ENCODE measurements at places on chromosomes 1 and 21.

GRCh38 chr1:198472119-198472518 lies 68.4 kb downstream of the ATP6V1G3 start:
- no peak for DNase-seq

DNA sequence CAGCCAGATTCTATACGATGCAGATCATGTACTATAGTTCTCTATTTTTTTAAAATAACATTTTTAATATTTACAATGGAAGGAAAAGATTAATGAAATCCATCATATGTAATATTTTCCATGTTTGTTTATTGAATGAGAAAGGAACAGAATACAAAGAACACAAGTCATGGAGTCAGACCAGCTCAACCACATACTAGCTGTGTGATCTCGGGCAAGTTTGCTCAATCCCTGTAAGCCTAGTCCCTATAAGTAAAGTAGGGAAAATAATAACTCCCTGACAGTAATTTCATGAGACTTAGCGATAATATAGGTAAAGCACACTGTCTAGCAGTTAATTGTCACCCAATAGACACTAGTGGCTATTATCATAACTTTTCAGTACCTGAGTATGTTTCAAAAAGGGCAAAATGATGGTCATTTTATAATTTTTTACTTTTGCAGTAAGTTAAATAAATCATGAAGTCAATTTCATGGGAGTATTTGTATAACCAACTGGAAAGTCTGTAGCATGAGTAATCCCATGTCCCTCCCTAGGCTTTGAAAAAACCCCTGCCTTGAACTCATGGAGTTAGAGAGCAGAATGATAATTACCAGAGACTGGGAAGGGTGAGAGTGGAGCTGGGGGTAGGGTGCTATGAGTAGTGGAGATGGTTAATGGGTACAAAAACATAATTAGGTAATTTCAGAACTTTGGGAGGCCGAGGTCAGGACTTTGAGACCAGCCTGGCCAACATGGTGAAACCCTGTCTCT lies 37.0 kb upstream of the EPS15 start:
- DNase-seq = no peak

DNA sequence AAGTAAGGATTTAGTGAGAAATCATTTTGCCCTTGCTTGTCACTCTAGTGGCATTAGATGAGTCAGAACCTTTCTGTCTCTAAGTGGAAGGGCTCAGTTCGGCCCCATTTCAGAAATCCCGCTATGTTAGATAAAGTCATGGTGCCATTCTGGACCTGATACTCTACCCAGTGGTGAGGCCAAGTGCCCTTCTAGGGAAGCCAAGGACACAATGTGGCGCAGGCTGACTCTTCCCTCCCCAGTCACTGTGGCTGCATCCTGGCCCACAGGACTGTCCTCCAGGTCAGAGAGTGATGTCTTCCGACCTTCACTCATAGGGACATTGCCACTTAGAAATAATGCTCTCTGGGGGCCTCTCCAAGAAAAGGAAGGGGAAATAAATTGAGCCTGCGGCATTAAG lies 48.3 kb upstream of the MTR start:
- no peak for DNase-seq

DNA sequence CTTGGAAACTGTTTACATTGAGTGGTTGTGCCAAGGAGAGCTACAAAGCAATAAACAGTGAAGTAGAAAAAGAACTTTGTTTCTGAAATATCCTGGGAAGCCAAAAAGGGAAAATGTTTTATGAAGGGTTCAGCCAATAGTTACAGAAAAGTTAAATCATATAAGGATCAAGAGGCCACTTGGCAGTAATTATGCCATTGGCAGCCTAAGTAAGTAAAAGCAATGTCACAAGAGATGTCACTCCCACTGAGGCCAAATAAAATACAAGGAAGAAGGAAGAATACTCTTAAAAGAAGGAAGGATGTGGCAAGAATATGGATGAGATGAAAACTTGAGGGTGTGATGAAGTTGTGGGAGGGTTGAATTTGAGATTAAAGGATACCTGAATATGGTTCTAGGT lies 45.2 kb downstream of the EDEM3 start:
- no peak for DNase-seq

DNA sequence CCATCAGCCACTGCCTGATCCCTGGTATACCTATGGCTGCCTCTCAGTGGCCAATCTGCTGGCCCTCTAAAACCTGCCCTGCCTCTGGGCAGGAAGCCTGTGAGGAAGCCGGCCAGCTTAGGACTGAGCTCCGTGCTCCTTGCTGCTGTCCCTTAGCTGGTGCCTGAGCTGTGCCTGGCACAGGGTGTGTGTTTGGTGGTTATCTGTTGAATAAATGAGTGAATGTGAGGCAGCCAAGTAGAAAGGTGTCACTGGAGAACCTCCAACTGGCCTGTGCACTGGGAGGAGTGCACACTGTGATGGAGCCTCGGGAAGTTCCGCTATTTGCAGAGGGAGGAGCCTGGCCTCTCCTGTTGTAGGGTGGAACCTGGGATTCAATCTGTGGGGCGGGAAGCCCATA lies 63.4 kb upstream of the STUM start:
- no peak for DNase-seq

GRCh38 chr1:239169276-239169675 lies 217.1 kb upstream of the CHRM3 start:
- no peak for DNase-seq

DNA sequence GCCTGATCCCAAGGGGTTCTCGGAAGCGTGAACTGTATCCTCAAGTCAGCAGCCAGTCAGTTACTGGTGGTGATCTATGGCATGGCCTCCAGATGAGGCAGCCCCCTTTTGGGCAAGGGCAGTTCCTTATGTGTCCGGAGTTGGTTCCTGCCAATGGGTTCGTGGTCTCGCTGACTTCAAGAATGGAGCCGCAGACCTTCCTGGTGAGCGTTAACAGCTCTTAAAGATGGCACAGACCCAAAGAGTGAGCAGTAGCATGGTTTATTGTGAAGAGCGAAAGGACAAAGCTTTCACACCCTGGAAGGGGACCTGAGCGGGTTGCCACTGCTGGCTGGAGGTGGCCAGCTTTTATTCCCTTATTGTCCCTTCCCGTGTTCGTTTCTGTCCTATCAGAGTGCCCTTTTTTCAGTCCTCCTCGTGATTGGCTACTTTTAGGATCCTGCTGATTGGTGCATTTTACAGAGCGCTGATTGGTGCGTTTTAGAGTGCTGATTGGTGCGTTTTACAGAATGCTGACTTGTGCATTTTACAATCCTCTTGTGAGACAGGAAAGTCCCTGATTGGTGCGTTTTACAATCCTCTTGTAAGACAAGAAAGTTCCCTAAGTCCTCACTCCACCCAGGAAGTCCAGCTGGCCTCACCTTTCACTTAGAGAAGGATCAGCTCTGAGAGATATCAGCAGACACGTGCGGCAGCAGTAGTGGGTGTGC lies 8.9 kb upstream of the IL10RB start:
- DNase-seq = no peak

DNA sequence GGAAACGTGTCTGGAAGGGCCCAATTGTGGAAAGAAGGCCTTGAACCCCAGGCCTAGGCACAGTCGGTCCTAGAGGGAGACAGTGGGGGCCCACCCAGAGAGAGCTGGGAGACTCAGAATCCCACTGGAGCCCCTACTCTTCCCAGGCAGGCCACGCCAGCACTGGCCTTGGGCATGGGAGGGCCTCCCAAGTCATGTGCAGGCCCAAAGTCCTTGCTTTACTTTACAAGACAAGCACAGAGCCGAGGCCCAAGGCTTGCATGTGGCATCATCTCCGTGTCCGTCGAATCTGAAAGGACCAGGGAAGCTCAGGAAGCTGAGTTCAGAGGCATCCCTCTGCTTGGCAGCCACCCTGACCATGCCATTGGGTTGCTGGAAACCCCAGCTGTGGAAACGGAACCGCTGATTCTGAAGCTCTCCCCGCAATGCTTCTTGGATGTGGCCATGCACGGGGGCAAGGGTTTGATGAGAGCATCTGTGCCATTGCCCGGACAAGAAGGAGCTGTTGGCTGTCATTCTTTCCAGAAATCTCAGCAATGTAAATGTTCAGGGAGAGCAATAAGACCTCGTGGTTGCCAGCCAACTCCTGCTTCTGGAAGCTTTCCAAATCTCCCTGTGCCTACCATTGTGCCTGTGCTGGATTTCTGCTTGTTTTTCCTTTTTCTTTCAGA lies 32.8 kb downstream of the ABCG1 start:
- peak; percentile 10 for DNase-seq

DNA sequence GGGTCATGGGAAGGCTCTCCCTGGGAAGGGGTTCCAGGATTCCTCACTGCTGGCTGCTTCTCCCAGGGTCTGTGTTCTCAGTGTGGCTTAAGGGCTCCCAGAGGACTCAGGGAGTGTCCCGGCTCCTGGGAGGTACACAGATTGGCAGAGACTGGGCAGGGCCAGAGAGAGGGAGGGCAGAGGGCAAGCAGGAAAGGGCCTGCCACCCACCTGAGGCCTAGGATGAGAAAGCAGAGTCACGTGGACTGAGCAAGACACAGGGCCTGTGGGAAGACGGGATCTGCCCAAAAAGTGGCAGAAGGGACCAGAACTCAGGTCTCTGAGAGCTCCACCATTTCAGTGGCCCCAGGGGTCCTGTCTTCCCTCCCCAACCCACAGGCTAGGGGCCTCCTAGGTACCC lies 871 bp downstream of the SLFNL1 start:
- DNase-seq = no peak

- DNase-seq = no peak
These were observed 440.9 kb upstream of the LRRC7 start for GRCh38 chr1:69126796-69127195.

GRCh38 chr1:60942291-60942690 lies 140.1 kb upstream of the NFIA start:
- DNase-seq = no peak

DNA sequence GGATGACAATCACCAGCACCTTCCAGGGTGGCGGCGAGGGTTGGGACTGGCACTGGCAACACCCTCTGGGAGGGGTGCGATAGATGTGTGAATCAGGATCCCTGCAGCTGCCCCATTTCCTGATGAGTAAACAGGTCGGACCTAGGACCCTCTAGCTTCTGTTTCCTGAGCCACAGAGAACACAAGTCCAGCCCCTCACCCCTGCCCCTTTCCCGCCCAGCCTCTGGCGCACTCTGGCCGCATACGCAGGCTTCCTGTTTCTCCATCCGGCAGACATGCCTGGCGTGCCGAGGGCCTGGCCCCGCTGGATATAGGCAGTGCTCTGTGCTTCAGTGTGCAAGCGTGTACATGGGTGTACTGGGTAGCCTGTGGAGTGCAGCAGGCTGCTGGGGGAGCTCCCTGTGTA lies 4.6 kb downstream of the PEAR1 start:
- DNase-seq = no peak

GRCh38 chr1:7376676-7377075 lies 394.4 kb upstream of the VAMP3 start:
- no peak for DNase-seq

GRCh38 chr1:8987881-8988617 lies 38.2 kb downstream of the SLC2A7 start:
- no peak for DNase-seq

Measured in COR-L47 (cell line).